ENCODE measurements at places on chromosomes 3 and 15.

- DNase-seq: peak; percentile 74
Measured at GRCh38 chr15:64596701-64597476, 136.5 kb downstream of the ZNF609 start.

DNA sequence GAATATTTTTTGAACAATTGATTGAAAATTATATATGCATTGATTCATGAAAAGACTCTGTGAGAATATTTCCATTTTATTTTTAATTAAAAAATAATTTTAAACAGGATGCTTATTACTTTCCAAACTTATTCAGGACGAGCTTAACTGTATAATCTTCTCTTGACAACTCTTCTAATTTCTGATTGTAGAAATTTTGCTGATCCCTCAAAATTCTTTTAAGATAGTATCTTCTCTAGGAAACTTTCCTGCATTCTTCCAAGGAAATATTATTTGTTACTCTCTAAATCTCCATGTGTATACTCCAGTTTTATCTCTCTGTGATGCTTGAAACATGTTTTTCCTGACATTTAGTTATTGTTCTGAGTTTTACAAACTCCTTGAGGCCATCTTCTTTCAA, 197.2 kb downstream of the BCHE start:
- no peak for DNase-seq

DNA sequence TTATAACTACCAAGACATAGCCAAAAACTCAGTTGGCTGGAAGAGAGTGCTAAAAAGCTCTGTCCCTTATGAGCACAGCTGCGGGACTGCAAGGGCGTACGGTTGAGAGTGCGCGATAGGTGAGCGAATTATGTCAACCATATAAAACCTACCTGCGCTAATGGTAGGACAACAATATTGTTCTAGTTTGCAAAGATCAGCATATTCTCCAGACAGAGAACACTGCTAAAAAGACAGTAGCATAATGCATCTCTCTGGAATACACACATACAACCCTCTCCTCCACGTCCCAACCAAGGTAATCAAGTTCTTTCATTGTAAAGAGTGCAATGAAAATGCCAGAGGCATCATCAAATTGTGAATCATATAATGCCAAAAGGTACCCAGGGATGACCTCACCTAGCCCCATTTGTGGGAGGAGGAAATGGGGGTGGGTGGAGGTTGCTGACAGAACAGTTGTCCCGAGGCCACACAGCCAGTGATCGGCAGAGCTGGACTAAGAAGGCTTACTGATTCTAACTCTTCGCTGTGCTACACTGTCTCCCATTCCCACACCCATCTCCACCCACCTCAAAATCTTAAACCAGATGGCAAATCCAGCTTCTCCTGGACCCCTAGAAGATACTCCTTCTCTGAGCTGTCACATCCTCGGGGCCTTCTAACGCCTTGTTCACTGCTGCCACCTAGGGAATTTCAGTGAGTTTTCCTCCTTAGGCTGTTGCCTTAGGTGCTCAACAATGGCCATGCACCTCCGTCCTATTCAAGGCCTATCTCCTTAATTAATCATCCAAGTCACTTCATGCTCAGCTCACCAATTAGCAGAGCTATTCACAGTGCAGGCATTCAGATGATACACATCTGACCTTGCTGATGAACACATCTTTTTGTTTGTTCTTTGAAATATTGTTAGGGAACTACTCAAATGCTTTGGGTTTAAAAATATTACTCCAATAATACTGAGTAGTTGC, 60.7 kb downstream of the RPL22L1 start:
- peak; percentile 89 for DNase-seq

GRCh38 chr15:101189409-101190091, 62.3 kb downstream of the CHSY1 start:
- DNase-seq: no peak

- DNase-seq: no peak
Measured at GRCh38 chr3:117063930-117064329, 354.4 kb downstream of the TUSC7 start.

GRCh38 chr15:36527235-36528162, 51.9 kb upstream of the CDIN1 start:
- DNase-seq: no peak

GRCh38 chr3:133592843-133593242, 19.4 kb downstream of the CDV3 start:
- no peak for DNase-seq

- no peak for DNase-seq
Measured at GRCh38 chr15:58793862-58794261, 22.8 kb downstream of the MINDY2 start.
